ENCODE measurements at places on chromosomes 3 and 15.

DNA sequence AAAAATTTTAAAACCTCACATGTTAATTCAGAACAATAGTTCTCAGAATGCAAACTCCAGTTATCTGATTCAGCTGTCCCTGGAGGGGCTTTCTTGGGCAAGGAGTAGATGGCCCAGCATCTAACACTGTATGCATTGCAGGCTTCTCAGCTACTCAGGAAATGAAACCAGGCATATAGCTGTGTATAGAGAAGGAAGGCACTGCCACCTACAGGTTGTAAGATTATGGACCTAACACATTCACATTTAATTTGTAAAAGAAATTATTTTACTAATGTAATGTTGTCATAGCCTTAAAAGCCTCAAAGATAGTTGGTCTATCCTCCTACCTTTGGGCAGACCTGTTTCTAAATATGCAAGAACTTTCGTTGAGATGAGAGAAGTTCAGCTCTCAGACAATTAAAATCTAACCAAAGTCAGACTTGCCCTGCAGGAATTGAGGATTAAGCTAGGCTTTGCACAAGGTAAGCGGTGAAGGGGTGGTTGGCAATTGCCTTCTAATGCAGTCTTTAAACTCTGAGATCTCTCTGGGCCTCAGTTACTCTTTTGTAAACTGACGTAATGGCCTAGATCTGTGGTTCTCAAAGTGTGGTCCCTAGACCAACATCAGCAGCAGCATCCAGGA is 132.8 kb upstream of the SLC24A5 start:
- H3K4me3 ChIP-seq, result no peak overlapping the region
- H3K36me3 ChIP-seq, result no peaks in the 10 kb centered on the region
- no peaks in the 10 kb centered on the region for H3K27me3 ChIP-seq
- no peak overlapping the region for H3K27ac ChIP-seq
- no peaks in the 10 kb centered on the region for H3K4me1 ChIP-seq
- DNase-seq, result no peak

DNA sequence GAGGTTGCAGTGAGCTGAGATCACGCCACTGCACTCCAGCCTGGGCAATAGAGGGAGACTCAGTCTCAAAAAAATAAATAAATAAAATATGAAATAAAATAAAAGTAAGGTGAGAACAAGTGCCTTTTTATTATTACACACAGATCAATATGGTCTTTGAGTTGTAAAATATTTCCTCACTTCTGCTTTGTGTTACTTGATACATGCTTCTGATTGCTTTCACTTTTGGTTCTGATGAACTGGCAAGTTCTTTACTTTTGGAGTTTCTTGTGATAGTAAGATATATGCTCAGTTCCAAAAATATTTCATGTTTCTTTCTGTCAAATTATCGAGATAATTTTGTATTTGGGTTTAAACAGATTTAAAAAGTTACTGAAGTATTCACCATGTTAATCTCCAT is 16.6 kb upstream of the GYG1 start:
- no peak overlapping the region for H3K27ac ChIP-seq
- H3K4me3 ChIP-seq, result no peak overlapping the region
- H3K4me1 ChIP-seq, result no peaks in the 10 kb centered on the region

DNA sequence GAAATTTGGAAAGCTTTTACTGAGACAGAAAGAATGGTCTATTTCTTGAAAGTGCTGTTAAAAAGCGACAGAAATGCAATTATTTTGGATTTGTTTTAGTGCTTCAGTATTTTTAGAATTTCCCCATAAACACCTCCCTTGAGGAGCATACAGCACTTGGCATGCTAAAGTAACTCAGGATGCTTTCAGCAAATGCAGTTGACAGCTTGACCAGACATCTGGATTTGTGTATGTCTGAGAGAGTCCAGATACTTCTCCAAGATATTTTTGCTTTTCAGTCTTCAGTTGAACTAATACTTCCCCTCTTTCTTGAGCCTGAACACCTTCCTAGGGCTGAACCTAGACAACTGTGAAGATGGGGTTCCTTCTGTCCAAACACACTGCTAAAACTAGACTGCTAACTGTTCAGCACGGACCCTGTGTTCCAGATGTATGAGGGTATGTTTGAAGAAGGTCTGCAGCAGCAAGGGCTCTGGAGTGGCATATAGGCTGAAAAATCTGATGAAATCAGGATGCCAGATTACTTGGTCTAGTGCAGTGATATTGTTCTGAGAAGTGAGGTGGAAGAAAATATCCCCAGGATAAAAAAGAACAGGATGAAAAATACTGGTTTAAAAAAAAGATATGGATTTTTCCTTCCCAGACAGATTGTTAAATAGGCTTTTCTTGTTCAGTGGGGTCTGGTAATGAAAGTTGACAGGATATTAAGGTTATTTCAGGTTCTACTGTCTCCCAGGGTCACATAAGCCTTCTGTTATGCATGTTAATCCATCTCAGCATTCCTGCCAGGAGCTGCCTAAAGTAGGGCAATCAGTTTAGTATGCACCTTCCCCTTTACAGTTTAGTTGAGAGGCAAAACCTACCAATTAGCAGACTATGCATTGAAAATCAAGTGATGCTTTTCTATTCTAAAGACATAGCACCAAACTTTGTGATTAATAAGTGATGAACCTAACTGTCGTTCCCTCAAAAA is 516.9 kb upstream of the TBL1XR1 start:
- DNase-seq, result no peak
- peak overlapping the region; percentile 32 for H3K27ac ChIP-seq
- no peaks in the 10 kb centered on the region for H3K27me3 ChIP-seq
- peaks cover 13% of the 10 kb centered on the region for H3K4me1 ChIP-seq
- H3K4me3 ChIP-seq, result no peak overlapping the region

- peak overlapping the region; percentile 69 for H3K27ac ChIP-seq
- peaks cover 59% of the 10 kb centered on the region for H3K4me1 ChIP-seq
- H3K27me3 ChIP-seq, result no peaks in the 10 kb centered on the region
- H3K36me3 ChIP-seq, result no peaks in the 10 kb centered on the region
- no peak for DNase-seq
Observed at GRCh38 chr3:86991840-86992435, 989 bp upstream of the VGLL3 start.

- no peaks in the 10 kb centered on the region for H3K36me3 ChIP-seq
- no peaks in the 10 kb centered on the region for H3K27me3 ChIP-seq
- no peak overlapping the region for H3K4me3 ChIP-seq
- DNase-seq, result no peak
Observed at GRCh38 chr3:11544412-11545181, 99.1 kb downstream of the VGLL4 start.

Measured in PC-9 (cell line).